ENCODE measurements at places on chromosomes 3 and 15. TPM values are rescaled to one million over a fixed set of nuclear protein-coding genes. Genes with fewer than 3 reads are reported as not detected.

The BRK1 gene
- total RNA-seq, result 118 TPM

The MFSD1 gene
- 27.4 TPM for total RNA-seq

The NUP210 gene
- 153 TPM for total RNA-seq

The ALS2CL gene
- 7.4 TPM for total RNA-seq

The TEX264 gene
- total RNA-seq, result 103 TPM

The SPTBN5 gene
- total RNA-seq, result 1.5 TPM

- H3K4me1 ChIP-seq, result no peaks in the 10 kb centered on the region
- no peak for DNase-seq
- no peak overlapping the region for H3K27ac ChIP-seq
- no peak overlapping the region for H3K4me3 ChIP-seq
- H3K36me3 ChIP-seq, result no peaks in the 10 kb centered on the region
These were observed 57.3 kb upstream of the PRTG start for GRCh38 chr15:55800216-55800615.

- no peak overlapping the region for H3K4me3 ChIP-seq
- no peaks in the 10 kb centered on the region for H3K36me3 ChIP-seq
- H3K4me1 ChIP-seq, result peaks cover 7% of the 10 kb centered on the region
- no peak overlapping the region for H3K27ac ChIP-seq
These were observed 532 bp upstream of the RTP1 start for GRCh38 chr3:187196573-187197334.

- H3K4me3 ChIP-seq, result no peak overlapping the region
- no peak for DNase-seq
- no peaks in the 10 kb centered on the region for H3K4me1 ChIP-seq
- no peaks in the 10 kb centered on the region for H3K27me3 ChIP-seq
These were observed 215.9 kb upstream of the LRRC3B start for GRCh38 chr3:26406636-26407035.

DNA sequence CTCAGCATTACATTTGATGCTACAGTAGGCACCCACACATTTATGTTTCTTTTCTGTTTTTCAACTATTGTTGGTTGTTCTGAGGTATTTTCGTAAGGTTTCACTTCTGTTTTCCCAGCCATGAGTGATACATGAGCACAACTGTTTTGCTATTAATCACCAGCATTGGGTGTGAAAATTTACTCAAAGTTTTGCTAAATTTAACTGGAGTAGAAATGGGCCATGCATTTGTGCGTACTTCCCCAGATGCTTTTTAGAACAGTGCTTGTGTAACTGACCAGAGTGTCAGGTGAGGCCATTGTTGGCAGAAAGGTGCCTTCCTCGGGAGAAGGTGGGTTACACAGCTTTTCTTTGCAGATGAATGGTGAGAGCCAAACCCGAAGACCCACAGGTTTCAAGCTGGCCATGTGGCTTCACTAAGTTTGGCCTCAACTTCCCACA lies 70.4 kb downstream of the ST6GAL1 start:
- peak; percentile 33 for DNase-seq
- H3K27ac ChIP-seq, result peak overlapping the region; percentile 86
- peak overlapping the region; percentile 45 for H3K4me3 ChIP-seq
- peaks cover 65% of the 10 kb centered on the region for H3K4me1 ChIP-seq
- H3K27me3 ChIP-seq, result no peaks in the 10 kb centered on the region
- H3K36me3 ChIP-seq, result peaks cover 55% of the 10 kb centered on the region

GRCh38 chr15:41772720-41773331 lies 1.5 kb upstream of the MAPKBP1 start:
- peaks cover 45% of the 10 kb centered on the region for H3K4me1 ChIP-seq
- no peaks in the 10 kb centered on the region for H3K27me3 ChIP-seq
- H3K27ac ChIP-seq, result peak overlapping the region; percentile 95
- DNase-seq, result peak; percentile 70

DNA sequence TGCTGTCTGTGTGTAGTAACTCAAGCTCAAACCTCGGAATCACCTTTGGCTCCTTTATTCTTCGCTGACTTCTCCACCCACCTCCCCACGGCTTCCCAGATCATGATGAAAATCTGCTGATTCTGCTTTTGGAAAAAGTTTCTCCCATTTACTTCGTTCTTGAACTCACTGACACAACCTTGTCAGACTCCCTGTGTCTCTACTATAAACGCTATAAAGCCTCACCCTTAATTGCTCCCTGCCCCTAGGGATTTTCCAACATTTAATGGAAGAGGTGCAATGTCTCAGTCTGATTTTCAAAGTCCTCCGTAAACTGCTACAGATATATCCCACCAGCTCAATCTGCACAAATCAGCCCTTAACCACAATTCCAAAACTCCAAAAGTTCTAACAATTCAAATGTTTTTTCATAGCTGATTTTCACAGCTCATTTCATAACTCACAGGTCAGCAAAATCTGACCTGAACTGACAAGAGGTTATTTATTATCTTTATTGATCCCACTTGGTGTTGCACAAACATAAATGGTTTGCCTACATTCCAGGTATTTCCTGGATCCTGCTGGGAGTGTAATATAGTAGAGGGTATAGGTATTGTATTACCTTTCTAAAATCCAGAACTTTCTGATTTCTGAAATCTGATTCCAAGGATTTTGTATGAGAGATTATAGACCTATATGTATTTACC lies 129.4 kb downstream of the PLD1 start:
- H3K27ac ChIP-seq, result no peak overlapping the region
- no peak overlapping the region for H3K4me3 ChIP-seq
- no peak for DNase-seq
- H3K36me3 ChIP-seq, result no peaks in the 10 kb centered on the region

DNA sequence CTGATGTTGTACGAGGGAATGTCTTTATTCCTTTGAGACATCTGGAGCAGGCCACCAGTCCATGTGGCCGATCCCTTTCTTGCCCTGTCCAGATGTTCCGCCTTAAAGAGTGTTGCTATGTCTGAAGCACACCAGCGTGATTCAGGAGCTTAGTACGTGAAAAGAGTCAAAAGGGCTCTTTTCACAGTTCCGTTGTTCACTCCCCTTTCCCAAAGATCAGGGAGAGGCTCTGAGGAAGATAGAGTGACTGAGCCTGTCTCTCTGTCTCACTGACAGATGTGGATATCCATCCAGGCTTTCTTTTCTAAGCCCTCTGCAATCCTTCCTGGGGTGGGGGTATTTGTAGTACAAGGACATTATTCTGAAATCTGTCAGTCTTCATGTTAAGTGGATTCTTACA lies 262.5 kb upstream of the LRTM1 start:
- H3K27ac ChIP-seq, result no peak overlapping the region
- H3K4me3 ChIP-seq, result no peak overlapping the region
- no peaks in the 10 kb centered on the region for H3K36me3 ChIP-seq
- no peak for DNase-seq
- no peaks in the 10 kb centered on the region for H3K4me1 ChIP-seq

DNA sequence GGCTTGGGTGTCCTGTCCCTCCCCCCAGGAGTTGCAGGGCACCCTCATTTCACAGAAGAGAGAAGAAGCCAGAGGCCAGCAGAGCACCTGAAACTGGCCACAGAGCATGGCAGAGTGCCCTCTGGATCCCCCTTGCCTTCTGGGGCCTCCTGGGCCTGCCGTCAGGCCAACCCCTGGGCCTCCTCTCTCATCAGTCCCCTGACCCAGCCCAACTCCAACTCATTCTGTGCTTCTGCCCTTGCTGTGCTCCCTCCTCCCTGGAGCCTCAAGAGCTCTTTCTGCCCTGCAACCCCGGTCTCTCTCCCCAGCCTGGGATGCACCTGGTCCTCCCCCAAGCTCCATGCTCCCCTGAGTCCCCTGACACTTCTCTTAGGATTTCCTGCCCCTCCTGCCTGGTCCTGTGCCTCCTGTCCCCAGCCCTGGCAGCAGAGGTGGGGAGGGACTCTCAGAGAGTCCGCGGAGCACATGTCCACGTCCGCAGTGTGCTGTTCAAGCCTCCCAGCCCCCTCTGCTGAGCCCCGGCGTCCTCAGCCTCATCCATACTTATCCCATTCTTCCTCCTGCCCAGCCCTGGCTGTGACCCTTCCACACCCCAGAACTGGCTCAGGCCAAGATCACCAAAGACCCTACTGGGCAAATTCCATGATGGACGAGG lies 30.5 kb upstream of the CACNA2D2 start:
- peaks cover 55% of the 10 kb centered on the region for H3K27me3 ChIP-seq
- H3K4me3 ChIP-seq, result no peak overlapping the region
- no peaks in the 10 kb centered on the region for H3K4me1 ChIP-seq
- no peaks in the 10 kb centered on the region for H3K36me3 ChIP-seq
- no peak overlapping the region for H3K27ac ChIP-seq
- no peak for DNase-seq

- no peak for DNase-seq
- H3K27me3 ChIP-seq, result peaks cover 4% of the 10 kb centered on the region
- H3K27ac ChIP-seq, result no peak overlapping the region
- H3K4me1 ChIP-seq, result peaks cover 18% of the 10 kb centered on the region
These were observed 5.3 kb downstream of the SEMA7A start for GRCh38 chr15:74428442-74428787.

GRCh38 chr3:72123908-72124441 lies 339.0 kb upstream of the PROK2 start:
- no peaks in the 10 kb centered on the region for H3K36me3 ChIP-seq
- H3K27ac ChIP-seq, result no peak overlapping the region
- no peak for DNase-seq
- peaks cover 1% of the 10 kb centered on the region for H3K27me3 ChIP-seq
- H3K4me3 ChIP-seq, result no peak overlapping the region
- H3K4me1 ChIP-seq, result peaks cover 8% of the 10 kb centered on the region

GRCh38 chr15:75156326-75157215 lies 45.1 kb upstream of the C15orf39 start:
- H3K4me1 ChIP-seq, result peaks cover 16% of the 10 kb centered on the region
- H3K27ac ChIP-seq, result no peak overlapping the region
- H3K36me3 ChIP-seq, result peaks cover 2% of the 10 kb centered on the region
- peaks cover 17% of the 10 kb centered on the region for H3K27me3 ChIP-seq

DNA sequence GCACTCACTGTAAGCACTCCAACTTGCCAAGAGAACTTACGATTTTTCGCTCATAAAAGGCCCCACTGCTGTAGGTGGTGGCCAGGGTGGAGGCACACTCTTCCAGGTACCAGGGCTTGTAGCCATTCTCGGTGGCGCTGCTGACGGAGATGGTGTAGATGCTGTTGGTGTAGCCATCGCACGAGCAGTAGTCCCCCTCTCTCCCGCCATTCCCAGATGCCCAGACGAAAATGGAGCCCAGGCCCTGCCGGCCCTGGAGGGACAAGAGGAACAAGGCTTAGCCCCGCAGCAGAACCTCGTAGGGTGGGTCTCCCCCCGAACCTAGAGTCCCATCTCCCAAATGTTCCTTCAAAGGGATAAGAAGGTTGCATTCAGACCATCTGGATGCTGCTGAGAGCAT lies 96.3 kb downstream of the PCSK6 start:
- H3K27ac ChIP-seq, result no peak overlapping the region
- H3K4me1 ChIP-seq, result no peaks in the 10 kb centered on the region
- no peak for DNase-seq
- no peak overlapping the region for H3K4me3 ChIP-seq
- H3K27me3 ChIP-seq, result peaks cover 16% of the 10 kb centered on the region

GRCh38 chr3:45434996-45435395 lies 46.6 kb downstream of the LARS2 start:
- H3K4me3 ChIP-seq, result no peak overlapping the region
- H3K36me3 ChIP-seq, result peaks cover 10% of the 10 kb centered on the region
- DNase-seq, result no peak
- no peaks in the 10 kb centered on the region for H3K4me1 ChIP-seq
- H3K27ac ChIP-seq, result no peak overlapping the region

Measured in activated CD4-positive, alpha-beta memory T cell treated with anti-CD3 and anti-CD28 coated beads, Interleukin-2, amount 10 ng/mL, durations not matched to agents 7 days and 5 days (primary cell).